BJ (cell line): ENCODE measurements at places on chromosomes 5 and 9.

DNA sequence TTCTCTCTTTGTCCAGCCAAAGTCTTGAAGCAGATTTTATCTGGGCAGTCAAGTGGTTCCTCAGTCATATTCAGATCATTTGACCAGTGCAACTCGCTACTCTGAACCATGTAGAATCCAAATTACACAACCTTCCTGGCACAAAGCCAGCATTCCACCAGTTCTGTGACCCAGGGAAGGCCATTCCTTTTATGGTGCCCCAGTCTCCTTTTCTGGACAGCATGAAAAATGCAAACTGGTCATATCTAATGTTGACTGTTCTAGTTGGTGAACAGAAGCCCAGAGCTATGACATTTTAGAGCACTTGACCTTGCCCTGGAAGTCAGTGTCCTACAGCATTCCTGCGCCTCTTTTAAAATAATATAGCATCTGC is 364.6 kb downstream of the BRINP1 start:
- DNase-seq, result peak; percentile 42

GRCh38 chr5:168104350-168104749 is 187.1 kb upstream of the WWC1 start:
- DNase-seq, result no peak

- DNase-seq, result no peak
Measured at GRCh38 chr5:59790776-59791475, 102.6 kb downstream of the PDE4D start.

DNA sequence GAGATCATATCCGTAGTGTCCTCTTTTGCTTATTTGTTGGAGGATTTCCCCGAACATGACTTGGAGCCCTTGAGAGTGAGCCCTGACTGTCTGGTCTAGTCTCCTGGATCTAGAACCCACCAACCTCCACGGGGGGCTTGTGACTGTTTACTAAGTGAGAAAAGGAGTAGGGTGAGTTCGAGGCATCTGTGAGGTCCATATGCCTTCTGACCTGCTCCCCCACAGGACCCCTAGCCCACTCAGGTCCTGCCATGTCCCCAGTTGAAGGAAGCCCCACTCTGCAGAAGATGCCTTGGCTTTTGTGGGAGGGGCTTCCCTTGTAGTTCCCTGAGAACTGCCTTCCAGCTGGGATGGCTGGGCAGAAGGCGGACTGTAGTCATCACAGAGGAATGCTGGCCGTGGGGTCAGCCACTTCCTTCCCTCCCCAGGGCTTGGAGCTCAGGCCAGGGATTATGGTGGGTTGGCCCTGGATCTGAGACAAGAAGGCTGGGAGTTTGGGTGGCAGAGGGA is 7.0 kb upstream of the IRF1 start:
- DNase-seq, result peak; percentile 76

- no peak for DNase-seq
Measured at GRCh38 chr5:54421976-54422375, 33.5 kb upstream of the HSPB3 start.

GRCh38 chr5:6356578-6357164 is 21.7 kb downstream of the MED10 start:
- DNase-seq, result no peak

- DNase-seq, result no peak
Measured at GRCh38 chr5:100517301-100517974, 17.7 kb upstream of the FAM174A start.

DNA sequence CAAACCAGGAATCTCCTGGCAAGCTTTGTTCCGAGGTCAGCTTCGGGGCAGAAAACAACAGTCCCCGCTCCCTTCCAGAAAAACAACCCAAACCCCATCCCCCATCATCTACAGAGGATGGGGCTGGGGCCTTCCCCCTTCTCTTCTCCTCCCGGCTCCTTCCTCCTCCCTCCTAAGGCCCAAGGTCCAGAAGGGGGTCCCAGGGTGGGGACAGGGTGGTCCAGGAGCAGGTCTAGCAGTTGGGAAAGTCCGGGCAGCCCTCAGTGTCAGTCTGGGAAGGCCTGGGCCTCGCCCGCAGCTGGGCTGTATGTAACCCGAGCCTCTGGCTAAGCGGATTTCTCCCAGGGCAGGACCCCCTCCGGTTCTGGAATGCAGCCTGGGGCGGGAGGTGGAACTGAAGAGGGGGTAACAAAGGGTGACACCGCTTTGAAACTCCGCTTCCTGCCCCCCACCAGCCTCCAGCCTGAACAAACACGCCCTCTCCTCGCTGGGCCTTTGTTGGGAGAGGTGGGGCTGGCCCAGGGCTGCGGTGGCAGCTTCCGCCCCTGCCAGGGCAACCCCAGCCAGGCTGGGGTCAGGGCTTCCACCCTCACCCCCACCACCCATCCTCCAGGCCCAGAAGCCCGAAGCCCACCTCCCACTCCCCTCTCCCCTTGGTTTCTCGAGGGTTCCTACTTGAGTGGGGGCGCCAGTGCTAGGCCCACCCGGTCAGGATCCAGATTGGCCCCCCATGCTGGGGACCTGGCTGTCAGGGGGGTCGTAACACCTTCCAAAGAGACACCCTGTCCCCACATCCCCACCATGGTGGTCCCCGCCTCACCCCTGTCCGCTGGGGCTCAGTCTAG is 63.5 kb downstream of the C9orf50 start:
- DNase-seq, result no peak

DNA sequence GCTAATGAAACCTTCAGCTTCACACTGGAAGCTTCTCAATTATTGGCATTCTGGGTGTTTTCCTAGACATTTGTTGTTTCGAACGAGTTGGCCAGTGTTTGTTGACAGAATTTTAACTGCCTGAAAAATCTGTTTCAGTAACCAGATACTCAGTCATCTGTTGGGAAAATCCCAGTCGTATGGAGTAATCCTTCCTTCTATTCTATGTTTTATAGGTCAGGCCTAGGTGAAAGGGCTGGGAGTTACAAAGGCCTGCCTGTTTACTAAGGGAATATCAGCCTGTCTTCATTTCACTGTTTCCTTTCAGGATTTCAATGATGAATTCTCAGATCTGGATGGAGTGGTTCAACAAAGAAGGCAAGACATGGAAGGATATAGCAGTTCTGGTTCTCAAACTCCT is 59.9 kb downstream of the GRAMD2B start:
- no peak for DNase-seq
